ENCODE measurements at places on chromosomes 11 and 22.

GRCh38 chr22:45786726-45787125, 115.1 kb downstream of the ATXN10 start:
- no peak for DNase-seq

DNA sequence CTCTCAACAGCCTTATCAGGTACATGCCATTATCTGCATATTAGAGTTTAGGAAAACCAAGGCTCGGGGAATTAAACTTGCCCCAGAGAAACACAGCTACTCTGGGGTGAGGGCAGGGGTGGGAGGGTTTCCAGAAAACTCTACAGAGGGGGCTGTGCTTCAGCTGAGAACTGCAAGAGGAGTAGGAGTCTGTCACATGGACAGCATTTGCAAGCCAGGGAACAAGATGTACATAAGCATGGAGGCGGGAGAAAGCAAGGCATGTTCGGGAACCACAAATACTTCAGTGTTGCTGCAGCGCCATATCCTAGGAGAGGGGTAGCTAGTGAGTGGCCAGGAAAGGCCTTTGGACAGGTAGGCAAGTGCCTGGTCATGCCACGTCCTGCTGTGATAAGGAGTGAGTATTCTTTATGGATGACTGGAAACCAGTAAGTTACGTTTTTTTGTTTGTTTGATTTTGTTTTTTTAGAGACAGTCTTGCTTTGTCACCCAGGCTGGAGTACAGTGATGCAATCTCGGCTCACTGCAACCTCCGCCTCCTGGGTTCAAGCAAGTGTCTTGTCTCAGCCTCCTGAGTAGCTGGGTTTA, 57.2 kb downstream of the GRAMD1B start:
- DNase-seq: no peak

- DNase-seq: no peak
Measured at GRCh38 chr22:47784991-47785390, 1022.5 kb downstream of the TBC1D22A start.

DNA sequence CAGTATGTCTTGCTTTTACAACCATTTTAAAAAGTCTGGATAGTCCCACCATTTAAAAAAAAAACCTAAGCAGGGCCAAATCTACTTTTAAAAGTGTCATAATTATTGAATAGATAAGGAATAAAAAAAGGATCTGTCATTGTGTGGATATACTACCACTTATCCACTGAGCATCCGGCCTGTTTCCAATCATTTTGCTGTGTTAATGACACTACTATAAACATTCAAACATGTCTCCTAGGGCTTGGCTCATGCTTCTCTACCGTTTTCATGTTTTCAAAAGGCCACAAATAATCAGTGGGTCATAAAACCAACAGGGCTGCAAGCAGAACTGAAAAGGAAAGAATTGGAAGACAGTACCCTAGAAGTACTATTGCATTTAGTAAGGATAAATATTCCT, 12.5 kb upstream of the C22orf39 start:
- no peak for DNase-seq

GRCh38 chr11:124219126-124219525, 21.8 kb upstream of the OR8G1 start:
- DNase-seq: no peak

GRCh38 chr11:67504005-67504949, 886 bp downstream of the PITPNM1 start:
- DNase-seq: peak; percentile 44
